Natural killer cell treated with Interleukin-12 subunit alpha and Interleukin-12 subunit beta and Interleukin-15 and Interleukin-18, amount 100 ng/mL, for 72 hours (primary cell): ENCODE measurements at places on chromosomes 4 and X.

DNA sequence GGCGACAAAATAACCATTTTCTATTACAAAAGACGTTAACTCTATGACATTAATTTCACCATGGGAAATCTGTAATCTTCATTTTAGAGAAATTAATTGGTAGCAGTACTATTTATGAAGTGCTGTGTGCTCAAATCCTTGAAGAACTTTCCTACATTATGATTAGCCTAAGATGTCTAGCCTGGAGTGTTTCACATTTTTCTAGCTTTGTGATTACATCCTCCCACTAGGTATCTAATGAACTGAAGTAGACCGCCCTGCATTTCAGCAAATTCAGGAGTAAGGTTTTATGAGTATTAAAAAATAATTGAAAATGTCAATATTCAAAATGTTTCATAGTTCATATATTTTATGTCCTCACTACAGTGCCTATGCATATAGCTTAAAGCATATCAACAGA lies 713.1 kb downstream of the CCSER1 start:
- DNase-seq = no peak
- H3K27me3 ChIP-seq = no peaks in the 10 kb centered on the region
- H3K4me1 ChIP-seq = no peaks in the 10 kb centered on the region
- H3K27ac ChIP-seq = no peak overlapping the region
- no peak overlapping the region for H3K4me3 ChIP-seq

DNA sequence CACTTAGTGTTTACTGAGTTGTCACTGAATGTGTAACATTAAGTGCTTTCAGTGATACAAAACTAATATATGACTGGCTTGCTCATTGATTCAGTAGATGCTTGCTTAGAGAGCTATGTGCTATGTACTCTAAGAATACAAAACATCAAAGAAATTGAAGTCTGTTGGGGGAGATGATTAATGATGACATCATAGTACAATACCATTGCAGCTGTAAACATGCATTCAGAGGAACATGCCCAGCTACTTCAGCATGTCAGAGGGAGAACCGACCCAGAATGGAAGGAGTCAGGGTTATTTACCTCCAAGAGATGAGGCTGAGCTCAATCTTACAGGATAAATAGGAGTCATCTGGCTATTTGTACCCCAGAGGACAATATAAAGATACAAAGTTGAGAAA lies 290.8 kb downstream of the TENM3 start:
- H3K4me3 ChIP-seq = no peak overlapping the region
- H3K27me3 ChIP-seq = peaks cover 3% of the 10 kb centered on the region
- no peaks in the 10 kb centered on the region for H3K4me1 ChIP-seq

DNA sequence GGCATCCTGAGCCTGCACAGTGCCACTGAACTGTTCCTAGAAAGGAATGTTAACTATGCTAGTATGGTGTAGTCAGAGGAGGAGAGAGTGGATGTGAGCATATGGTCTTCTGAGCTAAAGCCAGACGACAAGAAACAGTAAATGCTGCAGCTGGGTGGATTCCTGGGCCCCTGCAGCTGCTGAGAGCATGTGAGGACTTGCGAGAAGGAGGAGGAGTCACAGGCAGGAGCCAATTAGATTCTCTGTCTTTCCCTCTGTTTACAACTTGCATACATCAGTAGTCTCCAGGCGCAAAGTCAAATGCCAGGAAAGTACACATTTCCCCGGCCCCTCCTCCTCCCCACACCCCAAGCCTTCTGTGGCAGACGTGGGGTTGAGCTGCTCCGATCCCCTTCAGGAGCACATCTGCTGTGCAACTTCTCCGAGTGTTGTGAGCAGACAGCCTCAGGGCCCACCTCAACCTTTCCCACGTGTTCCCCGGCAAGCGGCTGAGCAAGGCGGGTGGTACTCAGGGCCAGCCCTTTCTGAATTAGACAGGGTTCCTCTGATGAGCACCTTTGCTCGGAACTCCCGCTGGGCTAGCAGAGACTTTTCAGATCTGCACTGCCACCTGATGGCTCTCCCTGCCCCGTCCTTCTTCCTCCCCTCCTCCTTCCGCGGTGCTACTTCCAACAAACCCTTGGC lies 108.7 kb upstream of the ATP6AP2 start:
- H3K27me3 ChIP-seq = peaks cover 40% of the 10 kb centered on the region
- H3K4me1 ChIP-seq = peaks cover 11% of the 10 kb centered on the region
- no peak overlapping the region for H3K27ac ChIP-seq
- H3K36me3 ChIP-seq = no peaks in the 10 kb centered on the region
- no peak for DNase-seq

- H3K4me3 ChIP-seq = no peak overlapping the region
- no peaks in the 10 kb centered on the region for H3K27me3 ChIP-seq
- H3K4me1 ChIP-seq = no peaks in the 10 kb centered on the region
Measured at GRCh38 chr4:166021617-166022016, 148.6 kb downstream of the TLL1 start.

GRCh38 chr4:101191302-101192098 lies 155.8 kb downstream of the PPP3CA start:
- H3K27me3 ChIP-seq = no peaks in the 10 kb centered on the region
- H3K4me1 ChIP-seq = peaks cover 35% of the 10 kb centered on the region
- DNase-seq = no peak
- H3K27ac ChIP-seq = no peak overlapping the region
- no peak overlapping the region for H3K4me3 ChIP-seq
- H3K36me3 ChIP-seq = no peaks in the 10 kb centered on the region

DNA sequence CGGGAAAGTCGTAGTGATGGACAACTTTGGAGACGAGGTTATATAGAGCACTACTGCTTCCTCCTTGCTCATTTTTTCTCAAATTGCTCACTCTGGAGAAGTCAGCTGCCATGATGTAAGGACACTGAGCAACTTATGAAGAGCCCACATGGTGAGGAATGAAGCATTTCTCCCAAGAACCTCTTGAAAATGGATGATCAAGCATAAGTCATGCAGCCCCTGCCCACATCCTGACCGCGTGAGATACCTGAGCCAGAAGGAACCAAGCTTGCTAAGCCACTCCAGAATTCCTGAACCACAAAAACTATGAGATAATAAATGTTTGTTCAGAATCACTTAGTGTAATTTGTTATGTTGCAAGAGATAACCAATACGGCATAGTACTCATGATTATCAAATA lies 42.8 kb downstream of the PDE5A start:
- no peaks in the 10 kb centered on the region for H3K27me3 ChIP-seq
- H3K36me3 ChIP-seq = no peaks in the 10 kb centered on the region
- no peak overlapping the region for H3K4me3 ChIP-seq
- DNase-seq = no peak
- H3K27ac ChIP-seq = no peak overlapping the region

DNA sequence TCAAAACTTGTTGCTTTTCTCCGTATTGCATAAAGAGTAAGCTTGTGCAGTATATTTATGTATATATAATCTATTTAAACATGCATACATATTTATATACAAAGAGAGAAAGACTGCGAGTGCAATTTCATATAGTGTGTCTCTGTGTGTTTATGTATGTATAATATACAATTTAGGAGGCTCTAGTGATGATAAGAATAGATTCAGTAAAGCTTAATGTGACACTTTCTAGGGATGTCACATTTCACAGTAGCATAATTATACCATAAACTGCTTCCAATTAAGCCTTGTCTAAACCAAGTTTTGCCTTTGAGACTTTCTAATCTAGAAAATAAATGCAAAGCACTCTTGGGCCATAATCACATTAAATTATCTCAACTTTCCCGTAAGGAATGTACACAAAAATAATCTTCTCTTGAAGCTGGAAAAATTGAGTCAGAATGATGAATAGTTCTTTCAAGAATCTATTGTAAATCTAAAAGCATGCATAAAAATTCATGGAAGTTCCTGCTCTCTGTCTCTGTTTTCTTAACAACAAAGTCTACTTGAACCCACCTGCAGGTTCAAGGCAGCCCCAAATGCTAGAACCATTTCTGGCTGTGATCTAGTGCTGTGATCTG lies 114.1 kb upstream of the NPY2R start:
- DNase-seq = no peak
- no peaks in the 10 kb centered on the region for H3K36me3 ChIP-seq
- no peak overlapping the region for H3K4me3 ChIP-seq
- no peaks in the 10 kb centered on the region for H3K4me1 ChIP-seq
- no peak overlapping the region for H3K27ac ChIP-seq

DNA sequence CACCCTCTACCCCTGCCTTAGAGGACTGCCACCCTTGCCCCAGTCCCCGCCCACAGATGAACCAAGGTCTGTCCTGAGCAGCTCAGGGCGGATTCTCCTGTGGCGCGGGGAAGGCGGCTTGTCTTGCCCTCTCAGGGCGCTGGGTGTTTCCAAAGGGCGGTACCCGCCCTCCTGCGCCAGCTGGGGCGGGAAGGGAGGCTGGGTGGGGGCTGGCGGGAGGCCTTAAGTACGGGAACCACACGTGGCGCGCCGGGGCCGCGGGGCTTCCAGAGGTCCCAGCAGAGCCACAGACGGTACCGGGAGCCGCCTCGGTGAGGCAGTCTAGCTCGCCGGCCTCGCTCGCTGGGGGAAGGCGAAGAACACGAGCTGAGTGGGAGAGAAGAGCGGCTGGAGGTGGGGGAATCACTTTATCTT lies 361.1 kb downstream of the MID1IP1 start:
- peaks cover 39% of the 10 kb centered on the region for H3K27me3 ChIP-seq
- H3K4me3 ChIP-seq = no peak overlapping the region
- H3K36me3 ChIP-seq = no peaks in the 10 kb centered on the region
- peaks cover 4% of the 10 kb centered on the region for H3K4me1 ChIP-seq
- no peak overlapping the region for H3K27ac ChIP-seq
